Pancreas (tissue), 10 donors: ENCODE measurements at places on chromosomes 1 and 21. TPM values are rescaled to one million over a fixed set of nuclear protein-coding genes. Genes with fewer than 3 reads are reported as not detected.

The GSTM1 gene
- total RNA-seq: 26.9 TPM

The SH3D21 gene
- total RNA-seq: 0.41 TPM

The UBASH3A gene
- total RNA-seq: 0.28 TPM

The PEAR1 gene
- total RNA-seq: 1.8 TPM

The HMCN1 gene
- 0.79 TPM for total RNA-seq

The HUNK gene
- total RNA-seq: 8.6 TPM

DNA sequence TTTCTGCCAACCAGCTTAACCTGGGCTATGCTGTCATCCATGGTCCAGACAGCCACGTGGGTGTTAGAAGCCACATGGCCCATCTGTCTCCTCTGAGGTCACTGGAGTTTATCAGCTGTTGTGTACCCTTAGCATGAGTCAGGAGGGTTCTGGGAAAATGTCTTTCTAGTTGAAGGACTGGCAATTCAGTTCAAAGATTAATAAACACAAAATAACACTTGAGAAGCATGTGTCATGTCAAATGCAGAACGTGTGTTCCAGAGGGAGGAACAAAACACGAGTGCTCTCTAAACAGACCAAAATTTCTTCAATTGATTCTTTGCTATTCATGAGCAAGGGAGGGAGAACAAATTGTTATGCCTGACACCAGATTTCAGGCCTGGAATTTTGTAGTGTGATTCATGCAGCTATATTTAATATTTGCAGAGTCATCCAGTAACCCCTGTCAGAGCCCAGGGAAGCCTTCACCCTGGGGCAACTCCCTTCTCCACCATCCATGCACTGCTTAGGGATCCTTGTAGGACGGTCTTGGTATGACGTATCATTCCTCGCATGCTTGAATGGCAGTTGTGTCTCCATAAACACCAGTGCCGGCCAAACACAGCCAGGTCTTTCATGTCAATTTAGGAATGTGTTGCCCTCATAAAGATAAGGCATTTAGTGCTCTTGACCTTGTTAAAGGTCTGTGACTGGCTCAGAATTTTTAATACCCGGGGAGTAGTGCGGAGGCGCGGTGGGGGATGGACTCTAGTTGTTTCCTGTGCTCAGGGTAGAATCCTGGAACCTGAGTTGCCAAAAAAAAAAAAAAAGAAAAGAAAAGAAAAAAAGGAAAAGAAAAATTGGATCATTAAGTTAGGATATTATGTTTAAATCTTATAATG, 27.7 kb upstream of the DYRK1A start:
- peak; percentile 10 for DNase-seq

- DNase-seq: no peak
Observed at GRCh38 chr1:186761358-186761757, 67.4 kb upstream of the PLA2G4A start.

DNA sequence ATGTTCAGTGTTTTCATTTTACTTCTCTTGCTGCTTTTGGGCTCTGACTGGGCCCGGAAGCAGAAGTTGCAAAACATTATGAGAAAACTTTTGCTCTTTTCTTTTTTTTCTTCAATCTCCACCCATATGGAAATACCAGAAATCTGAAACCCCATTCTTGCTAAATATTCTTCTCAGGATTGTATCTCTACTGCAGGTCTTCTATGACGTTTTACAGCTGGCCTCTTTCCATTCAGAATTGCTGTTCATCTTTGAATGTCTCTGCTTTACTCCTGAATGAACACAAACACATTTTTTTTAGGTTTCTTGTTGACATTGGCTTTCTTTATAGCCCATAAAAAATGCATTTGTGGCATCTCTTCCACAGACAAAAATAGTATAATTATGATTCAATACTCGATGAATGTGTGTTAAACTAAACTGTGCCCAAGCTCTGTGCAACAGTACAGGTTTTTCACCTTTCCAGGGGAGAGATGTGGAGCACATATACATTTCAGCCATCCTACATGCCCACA, 18.8 kb downstream of the PTPRC start:
- no peak for DNase-seq

GRCh38 chr1:198156745-198157240, at the start of gene NEK7:
NEK7 (plus strand) TSS chr1:198156998; CDS start chr1:198232581, 75,583 bp downstream.
- peak; percentile 83 for DNase-seq

GRCh38 chr1:197783510-197783948, 8.2 kb upstream of the DENND1B start:
- no peak for DNase-seq

- no peak for DNase-seq
Observed at GRCh38 chr1:115060501-115060900, 28.8 kb downstream of the TSPAN2 start.

DNA sequence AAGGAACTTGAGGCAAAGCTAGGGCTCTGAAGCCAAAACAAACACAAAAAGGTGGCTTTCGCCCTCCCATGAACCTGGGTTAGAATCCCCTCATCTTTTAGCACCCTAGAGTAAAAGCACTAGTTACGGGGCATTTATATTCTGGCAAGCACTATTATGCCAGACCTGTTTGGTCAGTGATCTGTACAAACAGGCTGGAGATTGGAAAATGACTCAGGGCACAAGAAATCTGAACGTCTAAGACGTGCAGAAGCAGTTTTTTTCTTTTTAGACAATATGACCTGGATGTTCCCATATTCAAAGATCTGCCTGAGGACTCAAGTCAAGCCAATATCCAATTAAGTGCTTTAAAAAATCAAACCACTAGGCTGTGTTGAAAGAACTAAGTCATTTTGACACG, 3.0 kb downstream of the ZNF436 start:
- no peak for DNase-seq

DNA sequence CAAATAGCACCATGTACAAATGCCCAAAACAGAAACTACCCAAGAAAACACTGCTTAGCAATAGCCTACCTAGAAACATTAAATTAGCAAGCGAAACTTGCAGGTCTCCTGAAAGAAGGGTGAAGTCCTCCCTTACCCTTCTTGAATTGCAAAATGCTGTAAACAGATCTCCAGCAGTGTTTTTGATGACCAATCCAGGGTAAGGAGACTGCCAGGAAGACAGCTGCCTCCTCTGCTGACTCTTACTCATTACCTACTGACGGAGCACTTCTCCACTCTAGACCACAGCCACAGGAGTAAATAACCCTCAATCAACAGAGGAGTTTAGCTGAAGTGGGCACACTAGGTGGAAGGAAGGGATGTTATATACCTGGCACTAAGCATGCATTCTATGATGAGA, 32.2 kb upstream of the GADD45A start:
- no peak for DNase-seq

DNA sequence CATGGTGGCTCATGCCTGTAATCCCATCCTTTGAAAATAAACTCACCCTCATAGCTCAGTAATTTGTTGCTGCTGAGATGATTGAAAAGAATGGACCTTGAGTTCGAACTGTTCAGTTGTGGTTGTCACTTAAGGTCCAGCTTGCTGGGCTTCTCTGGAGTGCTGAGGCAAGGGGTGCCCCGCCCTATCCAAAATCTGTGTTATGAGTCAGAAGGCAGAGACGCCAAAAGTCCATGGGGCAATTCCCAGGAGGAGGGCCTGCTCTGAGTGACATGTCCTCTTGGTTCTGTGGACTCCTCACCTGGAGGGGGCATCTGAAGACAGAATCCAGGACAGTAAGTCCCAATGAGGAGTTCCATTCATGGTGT, 64.8 kb downstream of the MYOM3 start:
- DNase-seq: no peak

DNA sequence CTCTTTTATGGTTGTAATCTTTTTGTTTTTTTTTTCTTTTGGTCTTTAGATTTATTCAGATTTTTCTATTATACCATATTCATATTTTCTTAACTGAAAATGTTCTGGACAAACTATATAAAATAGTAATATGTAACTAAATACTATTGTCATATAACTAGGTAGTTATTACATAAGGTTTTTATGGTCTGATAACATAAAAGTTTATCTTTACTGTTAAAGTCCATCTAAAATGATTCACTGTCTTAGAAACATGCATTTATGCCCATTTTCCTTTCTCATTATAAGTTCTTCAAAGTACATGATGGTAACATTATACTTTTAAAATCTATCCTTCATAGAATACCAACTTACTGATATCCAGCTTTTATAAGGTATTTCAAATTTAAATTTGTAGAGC, 29.1 kb downstream of the IARS2 start:
- no peak for DNase-seq
